ENCODE measurements at places on chromosomes 5 and 9.

DNA sequence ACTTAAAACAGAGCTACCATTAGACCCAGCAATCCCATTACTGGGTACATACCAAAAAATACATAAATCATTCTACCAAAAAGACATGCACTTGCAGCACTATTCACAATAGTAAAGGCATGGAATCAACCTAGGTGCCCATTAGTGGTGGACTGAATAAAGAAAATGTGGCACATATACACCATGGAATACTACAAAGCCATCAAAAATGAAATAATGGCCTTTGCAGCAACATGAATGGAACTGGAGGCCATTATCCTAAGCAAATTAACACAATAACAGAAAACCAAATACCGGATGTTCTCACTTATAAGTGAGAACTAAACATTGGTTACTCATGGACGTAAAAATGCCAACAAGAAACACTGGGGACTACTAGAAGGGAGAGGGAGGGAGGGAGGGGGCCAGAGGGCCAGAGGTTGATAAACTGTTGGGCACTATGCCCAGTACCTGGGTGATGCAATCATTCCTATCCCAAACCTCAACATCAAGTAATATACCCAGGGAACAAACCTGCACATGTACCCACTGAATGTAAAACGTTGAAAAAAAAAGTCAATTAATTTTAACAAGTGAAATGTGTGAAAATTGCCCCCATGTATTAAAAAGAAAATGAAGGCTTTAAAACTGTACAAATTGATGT lies 24.5 kb upstream of the GPR150 start:
- peak; percentile 23 for DNase-seq

- DNase-seq: no peak
Measured at GRCh38 chr9:20250791-20251190, 371.5 kb downstream of the MLLT3 start.

DNA sequence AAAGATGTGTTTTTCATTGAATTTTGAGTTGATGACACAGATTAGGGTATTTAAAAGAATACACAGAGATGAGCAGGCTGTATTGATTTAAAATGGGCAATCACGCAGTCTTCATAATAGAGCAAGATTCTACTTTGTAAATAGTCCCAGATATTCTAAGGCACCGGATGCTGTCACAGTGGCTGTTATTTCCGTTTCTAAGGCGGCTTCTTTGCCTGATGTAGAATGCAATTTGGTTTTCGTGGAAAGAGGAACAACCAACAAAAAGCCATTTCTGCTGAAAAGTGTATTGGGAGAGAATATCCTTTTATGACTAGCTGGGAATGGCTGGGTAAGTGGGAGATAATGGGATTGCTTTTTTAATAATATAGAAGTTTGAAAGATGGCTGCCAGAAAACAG lies 17.5 kb downstream of the PRKACG start:
- no peak for DNase-seq

GRCh38 chr9:38467404-38467803 lies 43.1 kb upstream of the IGFBPL1 start:
- no peak for DNase-seq

DNA sequence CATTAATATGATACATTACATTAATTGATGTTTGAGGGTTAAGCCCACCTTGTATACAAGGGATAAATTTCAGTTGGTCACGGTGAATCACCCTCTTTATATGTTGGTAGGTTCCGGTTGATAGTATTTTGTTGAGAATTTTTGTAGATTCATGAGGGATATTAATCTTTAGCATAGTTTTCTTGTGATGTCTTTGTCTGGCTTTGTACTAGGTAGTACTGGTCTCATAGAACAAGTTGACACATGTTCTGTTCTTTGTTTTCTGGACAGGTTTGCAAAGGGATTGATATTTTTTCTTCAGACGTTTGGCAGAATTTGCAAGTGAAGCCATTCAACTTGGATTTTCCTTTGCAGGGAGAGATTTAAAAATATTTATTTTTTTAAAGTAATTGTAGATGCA lies 49.1 kb upstream of the CLK4 start:
- DNase-seq: no peak

DNA sequence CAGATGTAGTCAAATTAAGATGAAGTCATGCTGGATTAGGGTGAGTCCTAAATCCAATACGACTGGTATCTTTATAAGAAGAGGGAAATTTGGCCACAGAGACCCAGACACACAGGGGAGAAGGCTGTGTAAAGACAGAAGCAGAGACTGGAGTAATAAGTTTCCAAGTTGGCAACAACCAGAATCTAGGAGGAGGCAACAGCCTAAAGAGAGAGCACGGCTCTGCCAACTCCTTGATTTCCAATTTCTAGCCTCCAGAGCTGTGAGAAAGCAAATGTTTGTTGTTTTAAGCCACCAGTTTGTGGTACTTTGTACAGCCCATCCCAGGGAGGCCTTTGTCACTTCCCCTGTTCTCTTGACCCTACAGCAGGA lies 74.4 kb downstream of the ATG10 start:
- no peak for DNase-seq

- no peak for DNase-seq
Measured at GRCh38 chr9:97484134-97484533, 17.3 kb upstream of the TMOD1 start.

- DNase-seq: no peak
Measured at GRCh38 chr9:29714860-29715259, 2141.6 kb upstream of the C9orf72 start.

DNA sequence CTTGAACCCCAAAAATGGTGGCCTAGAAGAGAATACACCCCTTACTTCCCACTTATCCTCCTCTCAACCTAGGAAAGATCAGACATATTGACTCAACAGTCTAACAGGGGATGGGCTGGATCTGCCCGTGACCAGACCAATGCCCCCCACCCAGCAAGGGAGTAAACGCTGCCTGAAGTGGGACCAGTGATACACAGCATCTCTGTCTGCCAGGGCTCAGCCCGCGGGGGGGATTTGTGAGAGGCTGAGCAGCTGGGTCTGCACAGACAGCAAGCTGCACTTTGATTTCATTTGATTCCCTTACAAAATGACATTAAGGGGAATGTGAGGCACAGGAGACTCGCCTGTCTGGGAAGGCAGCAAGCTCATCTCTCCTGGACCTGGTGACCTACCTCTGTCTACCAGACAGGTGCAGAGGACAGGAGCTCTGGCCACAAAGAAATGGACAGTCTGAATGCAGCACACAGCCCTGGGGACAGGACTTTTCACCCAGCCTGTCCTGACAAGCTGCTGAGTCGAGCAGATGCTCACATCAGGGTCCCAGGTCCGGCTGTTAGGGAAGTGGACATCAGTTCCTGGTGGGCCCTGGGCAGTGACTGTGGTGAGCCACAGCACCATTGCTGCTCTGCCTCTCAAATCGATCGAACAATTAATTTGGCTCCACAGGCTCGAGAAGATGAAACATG lies 79.9 kb downstream of the RGS3 start:
- no peak for DNase-seq

- DNase-seq: peak; percentile 96
Measured at GRCh38 chr9:33167084-33167971, at the start of gene B4GALT1. B4GALT1 (minus strand) TSS chr9:33167336; CDS start chr9:33167169, 167 bp downstream.

- DNase-seq: no peak
Measured at GRCh38 chr5:180428598-180428997, 65.6 kb upstream of the CNOT6 start.

DNA sequence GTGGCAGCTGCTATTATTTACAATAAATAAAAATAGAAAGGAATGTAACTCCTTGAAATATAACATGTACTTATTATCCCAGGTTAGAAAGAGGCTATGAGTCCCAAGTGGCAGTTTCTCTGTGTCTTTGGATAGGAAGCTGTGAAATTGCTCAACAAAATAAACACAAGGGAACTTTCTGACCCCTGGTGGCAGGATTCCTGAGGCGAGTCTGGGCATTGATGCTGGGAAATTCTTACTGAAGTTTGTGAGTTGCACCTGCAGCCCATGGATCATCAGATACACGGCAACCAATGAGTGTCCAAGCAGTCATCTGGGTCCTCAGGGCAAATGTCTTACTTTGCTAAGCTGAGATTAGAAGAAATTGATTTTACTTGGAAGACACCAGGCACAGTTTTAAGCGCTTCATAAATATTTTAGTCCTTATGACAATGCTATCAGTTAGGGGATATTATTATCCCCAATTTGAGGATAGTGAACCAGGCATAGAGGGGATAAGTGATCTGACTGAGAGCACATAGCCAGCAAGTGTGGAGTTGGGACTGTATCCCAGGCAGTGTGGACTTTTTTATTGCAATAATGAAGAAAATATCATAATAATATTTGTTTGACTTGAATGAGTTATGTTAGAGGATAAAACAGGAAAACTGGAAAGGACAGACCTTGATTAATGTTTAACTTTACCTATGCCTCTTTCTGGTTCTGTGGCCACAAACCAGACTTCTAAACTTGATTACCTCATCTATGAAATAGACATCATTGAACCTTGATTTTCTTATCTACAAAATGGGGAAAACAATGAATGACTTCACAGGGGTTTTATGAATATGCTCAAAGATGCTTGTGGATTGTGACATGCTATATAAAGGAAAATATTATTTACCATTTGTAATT lies 265.5 kb upstream of the ADAMTSL1 start:
- DNase-seq: peak; percentile 64

DNA sequence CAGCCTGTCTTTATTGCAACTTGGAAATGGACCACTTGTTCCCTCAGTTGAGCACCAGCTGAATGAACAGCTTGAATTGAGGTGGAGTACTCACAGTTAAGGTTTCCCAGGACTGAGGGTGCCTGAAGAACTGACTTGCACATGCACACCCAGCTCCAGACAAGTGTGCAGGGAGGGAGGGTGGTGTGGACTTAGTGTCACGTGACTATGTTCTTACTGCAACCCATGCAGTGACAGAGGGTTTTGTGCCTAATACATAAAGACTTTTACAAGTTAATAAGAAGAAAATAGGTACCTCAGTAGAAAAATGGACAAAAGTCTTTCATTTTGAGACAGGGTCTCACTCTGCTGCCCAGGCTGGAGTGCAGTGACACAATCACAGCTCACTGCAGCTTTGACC lies 18.0 kb downstream of the BARX1 start:
- DNase-seq: no peak

DNA sequence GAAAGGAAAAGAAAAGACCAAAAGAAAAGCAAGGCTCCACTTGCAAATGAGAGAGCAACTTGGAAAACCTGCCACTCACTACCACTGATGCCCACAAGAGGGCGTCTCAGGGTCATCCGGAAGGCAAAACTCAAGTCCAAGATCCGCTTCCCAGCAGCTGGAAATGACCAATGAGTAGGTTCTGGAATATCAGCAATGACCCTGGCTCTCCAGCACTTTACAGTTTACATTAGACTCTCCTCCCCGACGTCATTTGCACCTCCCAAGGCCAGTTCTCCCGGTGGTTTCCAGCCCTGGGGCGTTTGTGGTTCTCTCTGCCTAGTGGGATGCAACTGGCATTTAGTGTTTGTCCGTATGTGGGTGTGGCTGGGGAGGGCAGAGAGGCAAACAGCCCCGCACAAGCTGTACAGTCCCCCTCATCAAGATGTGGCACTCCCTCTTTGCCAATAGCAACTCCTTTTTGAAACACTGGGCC lies 193.8 kb upstream of the ZNF618 start:
- peak; percentile 90 for DNase-seq

GRCh38 chr9:134286471-134287245 lies 39.6 kb upstream of the RXRA start:
- no peak for DNase-seq

DNA sequence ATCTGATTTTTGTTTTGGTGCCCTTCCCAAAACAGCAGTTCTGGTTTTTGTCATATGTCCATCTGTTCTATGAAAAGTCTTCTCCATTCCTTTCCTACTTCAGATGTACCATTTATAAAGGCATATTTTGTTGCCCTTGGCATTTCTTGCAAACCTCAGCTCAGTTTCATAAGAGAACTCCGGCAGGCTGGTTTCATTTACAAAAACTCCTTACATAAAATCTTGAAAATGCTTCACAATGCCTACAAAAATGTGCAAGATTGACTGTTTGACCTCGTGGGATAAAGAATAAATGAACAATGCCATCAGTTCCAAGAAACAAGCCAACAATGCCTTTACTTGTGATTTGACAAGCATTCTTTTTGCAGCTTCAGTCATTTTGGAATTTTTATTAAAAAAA lies 39.1 kb upstream of the CTNNAL1 start:
- DNase-seq: peak; percentile 70

DNA sequence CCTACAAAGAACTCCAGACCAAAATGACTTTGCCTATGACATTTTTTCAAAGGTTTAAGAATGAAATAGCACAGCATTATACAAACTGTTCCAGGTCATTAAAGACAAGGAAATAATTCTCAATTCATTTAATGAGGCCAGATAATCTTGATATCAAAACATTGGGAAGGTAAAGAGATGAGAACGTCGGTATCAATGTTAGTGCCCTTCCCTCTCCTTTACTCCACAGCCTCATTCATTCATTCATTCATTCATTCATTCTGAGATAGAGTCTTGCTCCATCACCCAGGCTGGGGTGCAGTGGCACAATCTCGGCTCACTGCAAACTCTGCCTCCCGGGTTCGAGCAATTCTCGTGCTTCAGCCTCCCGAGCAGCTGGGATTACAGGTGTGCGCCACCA lies 64.0 kb downstream of the NACC2 start:
- DNase-seq: no peak

- DNase-seq: no peak
Measured at GRCh38 chr5:170769246-170769645, 14.3 kb upstream of the GABRP start.

GRCh38 chr5:132368186-132368585 lies 1.3 kb upstream of the SLC22A5 start:
- no peak for DNase-seq

- DNase-seq: no peak
Measured at GRCh38 chr5:71693828-71694427, 25.1 kb upstream of the CARTPT start.

- DNase-seq: no peak
Measured at GRCh38 chr9:84045481-84046097, 65.0 kb downstream of the RMI1 start.

DNA sequence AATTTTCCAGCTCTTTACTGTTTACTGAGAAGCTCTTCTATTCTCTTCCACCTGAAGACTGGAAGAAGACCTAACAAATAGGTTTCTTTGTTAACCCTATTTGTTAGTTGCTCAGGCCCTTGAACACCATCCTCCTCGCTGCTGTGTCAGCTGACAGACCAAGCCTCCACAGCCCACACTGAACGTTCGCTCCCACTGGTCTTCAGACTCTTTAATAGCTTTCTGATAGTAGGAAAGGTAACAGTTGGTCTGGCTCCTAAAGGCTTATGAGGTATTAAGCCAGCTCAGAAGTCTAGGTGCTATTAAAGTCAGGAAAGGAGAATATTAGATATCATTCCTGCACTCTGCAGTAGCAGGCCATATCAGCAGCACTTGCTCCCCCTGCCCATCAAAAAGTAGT lies 23.3 kb upstream of the F2R start:
- no peak for DNase-seq
